ENCODE measurements at places on chromosomes 1 and 21. TPM values are rescaled to one million over a fixed set of nuclear protein-coding genes. Genes with fewer than 3 reads are reported as not detected.

AVPR1B gene
- not detected for total RNA-seq

CRYZ gene
- total RNA-seq: 32.1 TPM

IFNLR1 gene
- 3.2 TPM for total RNA-seq

ZCCHC17 gene
- 23.1 TPM for total RNA-seq

AHCYL1 gene
- 50.9 TPM for total RNA-seq

THBS3 gene
- total RNA-seq: 21.2 TPM

RIMS3 gene
- 5.4 TPM for total RNA-seq

CFAP141 gene
- total RNA-seq: not detected

ADAMTS1 gene
- total RNA-seq: 2.4 TPM

OR2L3 gene
- not detected for total RNA-seq

SAMD11 gene
- not detected for total RNA-seq

AGBL4 gene
- total RNA-seq: not detected

FAM72B gene
- total RNA-seq: 22.9 TPM

TMCO2 gene
- total RNA-seq: 0.42 TPM

FAM43B gene
- total RNA-seq: not detected
